Adrenal gland (tissue), 19 donors: ENCODE measurements at places on chromosomes 6 and 20.

DNA sequence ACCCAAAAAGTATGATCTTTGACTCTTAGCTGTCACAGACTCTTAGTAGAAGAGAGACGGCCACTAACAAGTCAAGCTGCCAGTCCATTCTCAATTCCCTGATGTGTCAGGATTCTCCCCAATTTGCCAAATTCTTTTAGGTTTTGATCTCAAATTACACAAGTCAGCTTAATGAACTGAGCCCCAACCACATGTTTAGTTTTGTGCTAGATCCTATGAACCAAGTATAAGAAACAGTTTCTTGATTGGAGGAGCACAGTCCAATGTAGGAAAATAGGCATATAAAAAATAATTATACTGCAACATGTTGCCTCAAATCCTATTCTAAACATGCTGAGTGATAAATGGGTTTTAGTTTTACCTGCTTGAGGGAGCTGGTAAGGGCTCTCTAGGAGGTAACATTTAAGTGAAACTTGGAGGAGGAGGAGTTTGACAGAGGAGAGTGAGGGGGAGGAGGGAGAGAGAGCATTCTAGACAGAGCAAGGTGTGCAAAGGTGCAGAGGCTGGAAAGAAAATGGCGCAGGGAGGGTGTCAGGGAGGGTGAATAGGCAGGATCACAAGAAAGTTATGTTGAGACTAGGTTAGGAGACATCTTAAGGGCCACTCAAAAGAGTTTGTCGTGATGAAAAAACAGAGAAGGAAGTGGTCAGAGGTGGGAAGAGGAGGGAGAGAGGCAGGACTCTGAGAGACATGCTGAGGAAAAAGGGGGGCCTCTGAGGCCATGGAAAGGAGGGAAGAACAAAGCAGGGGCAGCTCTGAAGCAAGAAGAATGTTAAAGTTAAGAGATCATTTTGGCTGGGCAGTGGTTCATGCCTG, 22.8 kb upstream of the FAM83C start:
- no peak for DNase-seq

- no peak for DNase-seq
Observed at GRCh38 chr20:50249447-50250388, 59.1 kb downstream of the CEBPB start.

DNA sequence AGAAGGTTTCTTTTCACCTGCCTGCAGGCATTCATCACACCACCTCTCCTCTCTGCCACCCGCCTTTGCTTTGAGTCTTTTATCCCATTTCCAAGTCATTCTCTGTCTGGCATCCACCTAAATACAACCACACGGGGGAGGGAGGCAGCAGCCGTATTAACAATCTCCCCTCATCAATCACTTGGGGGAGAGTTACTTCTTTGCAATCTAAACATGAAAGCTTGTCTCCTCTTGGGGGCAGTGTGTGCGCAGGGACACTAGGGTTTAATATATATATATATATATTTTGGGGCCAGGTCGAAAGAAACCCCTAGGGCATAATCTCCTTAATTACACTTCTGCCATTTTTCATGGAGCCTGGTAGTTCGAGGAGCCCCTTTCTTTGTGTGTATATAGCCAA, 214.5 kb downstream of the TSHZ2 start:
- DNase-seq, result no peak

- DNase-seq, result no peak
Observed at GRCh38 chr6:101259505-101259904, 134.0 kb upstream of the GRIK2 start.

DNA sequence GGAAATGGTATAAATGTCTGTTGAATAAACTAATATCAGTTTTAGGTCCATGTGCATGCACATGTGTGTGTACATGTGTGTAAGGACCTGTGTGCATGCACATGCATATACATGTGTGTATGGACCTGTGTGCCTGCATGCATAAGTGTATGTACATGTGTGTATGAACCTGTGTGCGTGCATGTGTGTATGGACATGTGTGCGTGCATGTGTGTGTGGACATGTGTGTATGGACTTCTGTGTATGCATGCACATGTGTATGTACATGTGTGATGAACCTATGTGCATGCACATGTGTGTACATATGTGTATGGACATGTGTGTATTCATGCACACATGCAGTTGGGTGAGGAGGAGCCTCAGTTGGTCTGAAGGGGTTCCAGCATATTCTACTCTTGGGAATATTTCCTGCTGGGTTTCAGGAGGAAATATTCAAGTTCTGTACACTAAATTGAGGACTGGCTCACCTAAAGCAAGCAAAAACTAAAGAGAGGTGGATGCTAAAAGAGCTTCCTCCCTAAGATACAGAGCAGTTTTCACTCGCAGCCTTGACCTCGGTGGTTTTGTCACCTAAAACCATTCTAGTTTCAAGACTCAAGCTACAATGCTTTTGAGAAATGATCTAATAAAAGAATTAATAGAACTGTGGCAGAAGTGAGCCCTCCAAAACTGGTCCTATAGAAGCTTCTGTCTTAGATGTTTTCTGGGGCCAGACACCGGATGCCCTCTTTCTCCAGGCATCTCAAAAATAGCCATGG, 742.8 kb downstream of the MAFB start:
- no peak for DNase-seq

- DNase-seq, result no peak
Observed at GRCh38 chr20:16675001-16675564, 54.7 kb upstream of the SNRPB2 start.

- DNase-seq, result no peak
Observed at GRCh38 chr6:41289815-41290214, 3.3 kb upstream of the TREM1 start.

DNA sequence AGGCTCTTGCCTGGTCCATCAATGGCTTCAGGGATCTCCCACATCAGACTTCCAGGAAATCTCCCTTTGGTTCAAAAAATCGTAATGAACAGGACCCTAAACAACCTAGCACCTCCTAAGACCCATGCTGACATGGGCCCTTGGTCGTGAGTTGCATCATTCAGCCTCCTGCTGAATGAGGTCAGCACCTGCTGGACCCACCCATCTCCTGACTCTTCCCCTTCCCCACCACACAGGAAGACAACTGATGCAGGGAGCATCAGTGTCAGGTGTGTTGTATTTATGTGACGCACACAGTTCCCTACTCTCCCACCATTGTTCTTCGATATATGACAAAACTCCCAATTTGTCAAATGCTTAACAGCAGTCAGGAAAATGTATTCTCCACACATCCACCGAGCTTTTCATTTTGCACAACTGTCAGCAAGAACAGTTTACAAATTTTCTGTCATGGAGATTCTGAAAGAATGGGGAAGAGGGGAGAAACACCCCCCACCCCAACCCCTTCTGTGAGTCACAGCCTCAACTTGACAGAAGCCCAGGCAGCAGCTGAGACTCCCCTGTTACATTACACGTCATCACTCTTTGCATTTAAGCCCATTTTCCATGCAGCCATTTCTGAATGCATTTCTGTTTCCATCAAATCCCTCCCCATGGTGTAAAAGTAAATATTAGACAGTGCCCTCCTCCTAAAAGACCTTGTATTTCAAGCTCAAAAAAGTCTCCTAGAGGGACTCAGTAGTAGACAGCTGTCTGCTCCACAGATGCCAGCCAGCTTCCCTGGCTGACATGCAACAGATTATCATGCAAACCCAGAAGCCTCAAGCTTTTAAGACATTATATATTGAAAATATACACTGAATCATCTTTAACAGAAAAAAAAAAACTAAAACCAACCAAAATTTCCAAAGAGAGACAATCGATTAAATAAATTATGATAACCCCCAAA, 577.5 kb downstream of the PTPRT start:
- no peak for DNase-seq

GRCh38 chr6:124073021-124073420, 269.4 kb downstream of the NKAIN2 start:
- DNase-seq, result no peak

DNA sequence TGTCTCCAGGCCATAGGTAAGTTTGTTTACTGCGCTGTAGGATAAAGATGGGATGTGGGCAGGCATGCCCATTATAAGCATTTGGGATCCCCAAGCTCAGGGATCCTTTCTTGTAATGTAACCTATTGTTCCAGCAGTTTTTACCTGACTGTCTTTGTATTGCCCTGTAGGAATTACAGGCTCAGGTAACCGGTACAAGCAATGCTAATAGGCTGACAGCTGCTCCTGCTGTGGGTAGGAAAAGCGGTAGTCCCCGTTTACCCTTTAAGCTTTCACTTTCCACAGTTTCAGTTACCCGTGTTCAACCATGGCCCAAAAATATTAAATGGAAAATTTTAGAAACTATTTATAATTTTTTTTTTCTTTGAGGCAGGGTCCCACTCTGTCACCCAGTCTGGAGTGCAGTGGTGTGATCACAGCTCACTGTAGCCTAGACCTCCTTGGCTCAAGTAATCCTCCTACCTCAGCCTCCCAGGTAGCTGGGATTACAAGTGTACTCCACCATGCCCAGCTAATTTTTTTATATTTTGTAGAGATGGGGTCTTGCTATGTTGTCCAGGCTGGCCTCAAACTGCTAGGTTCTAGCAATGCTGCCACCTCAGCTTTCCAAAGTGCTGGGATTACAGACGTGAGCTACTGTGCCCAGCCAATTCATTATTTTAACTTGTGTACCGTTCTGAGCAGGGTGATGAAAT, 108.6 kb downstream of the CDYL start:
- DNase-seq, result no peak

DNA sequence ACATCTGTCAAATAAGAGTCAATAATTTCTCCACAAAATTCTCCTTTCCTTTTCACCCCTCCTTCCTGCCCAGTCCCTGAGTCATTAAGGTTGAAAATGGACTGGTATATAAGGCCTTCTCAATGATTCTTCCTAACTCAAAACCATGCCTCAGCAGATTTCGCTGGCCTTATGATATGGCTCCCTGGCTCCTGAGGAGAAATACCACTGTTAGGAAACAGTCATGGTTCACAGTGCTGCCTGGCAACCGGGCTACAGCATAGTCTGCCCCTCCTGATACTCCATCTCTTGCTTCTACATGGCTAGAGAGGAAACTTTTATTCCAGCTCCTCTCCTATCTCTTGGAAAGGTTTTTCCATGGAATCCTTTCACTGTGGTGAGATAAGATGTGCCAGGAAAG, 4.7 kb downstream of the UBE2J1 start:
- no peak for DNase-seq

DNA sequence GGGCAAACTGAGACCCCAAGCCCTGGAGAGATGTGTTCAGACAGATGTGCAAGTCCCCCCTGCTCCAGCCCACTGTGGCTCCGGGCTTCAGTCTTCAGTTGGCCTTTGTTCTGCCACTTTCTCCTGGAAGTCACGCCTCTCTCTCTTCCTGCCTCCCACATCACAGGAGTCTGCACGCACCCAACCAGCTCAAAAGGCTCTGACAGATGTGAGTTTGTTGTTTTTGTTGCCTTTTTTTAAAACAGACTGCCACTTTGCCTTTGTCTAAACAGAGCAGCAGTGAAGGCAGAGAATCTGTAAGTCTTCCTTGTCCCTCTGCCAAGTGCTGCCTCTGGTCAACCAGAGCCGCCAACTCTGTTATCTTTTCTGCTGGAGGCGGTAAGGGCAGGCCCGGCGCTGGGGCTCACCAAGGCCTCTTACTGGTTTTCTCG, 149.7 kb downstream of the TFAP2C start:
- DNase-seq, result peak; percentile 67

GRCh38 chr6:71393981-71394432, 105.4 kb downstream of the OGFRL1 start:
- DNase-seq, result no peak

DNA sequence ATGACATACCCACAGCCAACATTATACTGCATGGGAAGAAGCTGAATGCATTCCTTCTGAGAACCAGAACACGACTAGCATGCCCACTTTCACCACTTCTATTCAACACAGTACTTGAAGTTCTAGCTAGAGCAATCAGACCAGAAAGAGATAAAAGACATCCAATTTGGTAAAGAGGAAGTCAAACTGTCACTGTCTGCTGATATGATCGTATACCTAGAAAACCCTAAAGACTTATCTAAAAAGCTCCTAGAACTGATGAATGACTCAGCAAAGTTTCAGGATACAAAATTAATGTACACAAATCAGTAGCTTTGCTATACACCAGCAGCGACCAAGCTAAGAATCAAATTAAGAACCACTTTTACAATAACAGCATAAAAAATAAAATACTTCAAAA, 60.5 kb downstream of the EYS start:
- no peak for DNase-seq

- DNase-seq, result no peak
Observed at GRCh38 chr6:169984181-169985120, 233.0 kb downstream of the ERMARD start.

- DNase-seq, result no peak
Observed at GRCh38 chr20:20211988-20212518, 155.9 kb upstream of the INSM1 start.

DNA sequence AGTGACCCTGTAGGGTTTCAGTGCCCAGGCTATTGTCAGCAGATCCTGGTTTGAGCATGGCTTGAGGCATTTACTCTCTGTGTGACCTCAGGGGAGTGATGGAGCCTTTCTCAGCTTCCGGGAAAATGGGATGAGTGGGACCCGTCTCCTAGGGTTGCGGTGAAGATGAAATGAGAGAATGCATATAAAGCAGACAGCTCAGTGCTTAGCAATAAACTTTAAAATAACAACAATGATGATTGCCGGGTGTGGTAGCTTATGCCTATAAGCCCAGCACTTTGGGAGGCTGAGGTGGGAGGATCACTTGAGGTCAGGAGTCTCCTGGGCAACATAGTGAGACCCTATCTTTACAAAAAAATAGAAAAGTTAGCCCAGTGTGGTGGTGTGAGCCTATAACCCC, 106.0 kb upstream of the MTHFD1L start:
- DNase-seq, result no peak

DNA sequence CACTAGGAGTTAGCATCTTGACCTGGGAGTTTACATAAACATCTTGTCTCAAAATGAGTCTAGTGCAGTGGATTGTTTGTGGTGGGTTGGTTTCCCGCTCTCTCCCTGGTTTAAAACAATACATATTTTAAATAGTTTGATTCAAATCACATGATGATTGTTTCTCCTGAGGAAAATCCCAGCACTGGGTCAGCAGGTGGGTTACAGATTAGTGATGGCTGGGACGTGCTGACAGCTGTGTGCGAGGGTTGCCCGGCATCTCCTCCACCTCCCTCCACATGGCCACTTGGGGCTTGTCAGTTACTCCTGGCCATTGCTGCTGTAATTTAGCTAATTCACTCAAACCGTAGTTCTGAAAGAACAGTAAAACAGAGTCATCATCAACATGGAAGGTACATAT, 306.4 kb upstream of the CITED2 start:
- DNase-seq, result no peak

DNA sequence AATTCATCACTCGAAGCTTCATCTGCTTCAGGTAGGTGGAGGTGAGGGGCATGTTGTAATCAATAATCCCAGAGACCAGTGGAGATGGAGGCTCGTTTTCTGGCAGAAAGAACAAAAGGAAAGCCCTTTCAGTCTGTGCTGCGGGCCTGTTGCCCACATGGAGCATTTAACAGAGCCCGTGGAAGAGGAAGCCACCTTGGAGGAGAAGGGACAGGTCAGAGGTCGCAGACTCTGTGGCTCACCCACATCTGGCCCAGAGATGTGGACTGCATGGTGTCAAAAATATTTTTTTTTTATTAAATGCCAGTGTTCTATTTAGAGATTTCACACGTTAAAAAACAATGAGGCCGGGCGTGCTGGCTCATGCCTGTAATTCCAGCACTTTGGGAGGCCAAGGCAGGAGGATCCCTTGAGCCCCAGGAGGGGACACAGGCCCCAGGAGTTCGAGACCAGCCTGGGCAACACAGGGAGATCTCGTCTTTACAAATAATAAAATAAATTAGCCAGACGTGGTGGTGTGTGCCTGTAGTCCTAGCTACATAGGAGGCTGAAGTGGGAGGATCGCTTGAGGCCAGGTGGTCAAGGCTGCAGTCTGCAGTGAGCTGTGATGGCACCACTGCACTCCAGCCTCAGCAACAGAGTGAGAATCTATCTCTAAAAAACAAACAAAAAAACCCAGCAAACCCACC, 73.6 kb downstream of the NOL4L start:
- no peak for DNase-seq

GRCh38 chr6:29752451-29753308, 29.4 kb downstream of the HLA-F start:
- peak; percentile 93 for DNase-seq
